ENCODE measurements at places on chromosomes 6 and 20.

- no peak for DNase-seq
Measured at GRCh38 chr20:34058831-34059230, 53.2 kb downstream of the EIF2S2 start.

GRCh38 chr6:151452750-151453427 is 963 bp upstream of the RMND1 start:
- DNase-seq = no peak

DNA sequence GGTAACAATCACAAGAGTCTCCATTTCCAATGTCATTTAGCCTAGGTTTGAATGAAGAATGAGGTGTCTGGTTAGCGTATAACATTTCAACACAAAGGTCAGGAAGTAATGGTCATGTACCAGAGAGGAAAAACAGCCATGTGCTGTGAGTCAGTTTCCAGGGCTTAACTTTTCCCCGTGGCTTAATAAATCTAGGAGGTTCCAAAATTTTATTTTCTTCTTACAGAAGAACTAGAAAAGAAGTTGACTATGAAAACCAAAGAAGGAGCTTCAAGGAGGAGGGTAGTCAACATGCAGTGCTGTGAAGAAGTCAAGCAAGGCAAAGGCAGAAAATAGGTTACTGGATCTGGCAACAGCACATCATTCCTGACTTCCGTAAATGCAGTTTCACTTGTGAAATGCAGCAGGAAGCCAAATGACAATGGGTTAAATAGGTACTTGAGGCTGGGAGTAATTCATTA is 8.4 kb upstream of the GABRR2 start:
- no peak for DNase-seq

DNA sequence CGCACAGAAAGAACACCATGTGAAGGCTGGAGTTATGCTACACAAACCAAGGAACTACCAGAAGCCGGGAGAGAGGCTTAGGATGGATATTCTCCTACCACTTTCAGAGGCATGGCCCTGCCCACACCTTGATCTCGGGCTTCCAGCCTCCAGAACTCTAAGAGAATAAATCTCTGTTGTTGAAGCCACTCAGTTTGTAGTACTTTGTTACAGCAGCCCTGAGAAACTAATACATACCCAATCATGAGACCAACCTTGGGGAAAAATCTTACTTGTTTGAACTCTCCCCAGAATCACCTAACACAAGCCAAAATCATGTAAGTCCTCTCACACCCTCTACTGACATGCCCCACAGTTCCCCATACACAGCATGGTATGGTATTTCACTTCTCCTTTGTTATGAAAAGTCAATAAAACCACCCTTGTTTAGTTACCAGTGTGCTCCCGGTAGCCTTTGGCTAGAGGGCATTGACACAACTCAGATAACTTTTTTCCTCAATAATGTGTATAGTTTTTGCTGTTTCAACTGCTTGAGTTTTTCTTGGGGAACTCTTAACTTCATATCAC is 40.7 kb upstream of the SLC2A12 start:
- DNase-seq = no peak

- no peak for DNase-seq
Measured at GRCh38 chr6:71400852-71401251, 112.2 kb downstream of the OGFRL1 start.

DNA sequence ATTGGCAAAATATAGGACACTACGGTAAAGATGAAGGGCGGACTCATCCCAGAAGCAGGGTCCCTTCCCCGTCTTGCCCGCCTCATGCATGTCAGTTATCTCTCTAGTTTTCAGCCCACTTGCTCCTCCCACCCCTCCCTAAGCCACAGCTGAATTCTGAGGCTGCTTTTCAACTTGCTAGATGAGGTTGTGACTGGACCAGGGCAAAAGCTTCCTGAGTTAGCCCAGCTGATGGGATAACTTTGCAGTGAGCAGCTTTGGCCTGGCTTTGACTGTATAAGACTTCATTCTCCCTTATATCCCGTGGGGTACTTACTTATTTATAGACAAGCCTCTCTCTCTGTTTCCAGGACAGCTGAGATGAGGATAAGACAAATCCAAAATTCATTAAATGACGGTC is 23.2 kb downstream of the GHRH start:
- no peak for DNase-seq

DNA sequence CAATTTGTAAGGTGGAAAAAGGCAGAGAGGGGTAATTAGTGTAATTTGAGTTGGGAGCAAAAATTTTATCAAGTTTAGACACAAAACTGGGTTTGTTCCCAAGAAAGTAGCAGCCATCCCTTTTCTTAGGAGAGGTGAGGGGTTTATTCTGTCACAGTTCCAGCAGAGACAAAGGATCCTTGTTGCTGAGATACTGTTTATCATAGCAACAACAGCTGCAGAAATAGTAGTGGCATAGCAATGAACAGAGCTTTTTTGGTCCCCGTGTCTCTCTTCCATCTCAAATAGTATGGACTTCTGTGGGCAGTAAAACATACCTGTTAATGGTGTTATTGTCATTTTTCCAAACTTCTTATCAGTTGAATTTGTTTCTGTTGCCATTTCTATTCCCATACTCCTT is 23.9 kb downstream of the ZKSCAN8 start:
- no peak for DNase-seq

- DNase-seq = no peak
Measured at GRCh38 chr20:35002426-35003210, 47.0 kb downstream of the MYH7B start.

GRCh38 chr6:35494161-35494563 is 2.7 kb downstream of the TEAD3 start:
- no peak for DNase-seq

Data from retinal pigment epithelial cell (primary cell).